ENCODE measurements at places on chromosomes 2 and 18. TPM values are rescaled to one million over a fixed set of nuclear protein-coding genes. Genes with fewer than 3 reads are reported as not detected.

Gene HRH4
- not detected for polyA plus RNA-seq

Gene ASPRV1
- 0.84 TPM for polyA plus RNA-seq

Gene ANKRD30B
- not detected for polyA plus RNA-seq

Gene STON1
- polyA plus RNA-seq = 5.9 TPM

Gene DYTN
- polyA plus RNA-seq = not detected

Gene GKN2
- not detected for polyA plus RNA-seq

Gene RAB27B
- under 0.01 TPM for polyA plus RNA-seq

Gene EPHA4
- 25.9 TPM for polyA plus RNA-seq

Gene RPRD1A
- 23.7 TPM for polyA plus RNA-seq

Gene ELOA2
- not detected for polyA plus RNA-seq

Gene ZNF396
- polyA plus RNA-seq = 0.72 TPM

Gene HTR2B
- 2.3 TPM for polyA plus RNA-seq

DNA sequence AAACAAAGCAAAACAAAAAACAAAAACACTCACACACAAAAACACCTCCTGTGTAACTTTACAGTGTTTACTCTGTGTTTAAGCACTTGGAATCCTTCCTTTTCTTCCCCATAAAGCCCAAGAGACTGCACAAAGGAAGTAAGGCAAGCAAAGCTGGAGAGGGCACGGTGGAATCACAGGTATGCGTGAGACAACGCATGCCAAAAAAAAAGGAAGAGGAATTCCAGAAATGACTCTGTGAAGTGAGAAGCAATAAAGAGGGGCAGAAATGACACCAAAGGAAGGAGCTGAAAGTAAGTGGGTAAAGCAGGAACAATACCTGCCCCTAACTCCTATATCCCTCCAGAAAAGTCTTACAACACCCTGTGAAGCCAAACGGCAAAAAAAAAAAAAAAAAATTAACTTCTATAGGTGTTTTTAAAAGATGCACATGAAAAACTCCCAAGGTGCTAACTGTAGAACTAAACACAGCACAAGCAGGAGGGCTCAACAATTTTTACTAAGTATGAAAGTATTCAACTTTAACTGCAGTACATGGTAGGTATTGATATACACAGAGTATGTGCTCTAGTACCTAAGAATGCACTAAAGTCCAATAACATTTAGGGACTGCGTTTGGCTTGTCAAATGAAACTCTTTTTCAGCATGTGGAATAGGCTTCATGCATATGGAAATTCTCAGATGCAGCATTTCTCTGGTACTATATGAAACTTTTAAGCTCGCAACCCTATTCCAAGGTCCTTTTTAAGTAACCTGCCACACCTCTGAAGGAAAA lies 9.1 kb downstream of the RND3 start:
- no peak for DNase-seq

DNA sequence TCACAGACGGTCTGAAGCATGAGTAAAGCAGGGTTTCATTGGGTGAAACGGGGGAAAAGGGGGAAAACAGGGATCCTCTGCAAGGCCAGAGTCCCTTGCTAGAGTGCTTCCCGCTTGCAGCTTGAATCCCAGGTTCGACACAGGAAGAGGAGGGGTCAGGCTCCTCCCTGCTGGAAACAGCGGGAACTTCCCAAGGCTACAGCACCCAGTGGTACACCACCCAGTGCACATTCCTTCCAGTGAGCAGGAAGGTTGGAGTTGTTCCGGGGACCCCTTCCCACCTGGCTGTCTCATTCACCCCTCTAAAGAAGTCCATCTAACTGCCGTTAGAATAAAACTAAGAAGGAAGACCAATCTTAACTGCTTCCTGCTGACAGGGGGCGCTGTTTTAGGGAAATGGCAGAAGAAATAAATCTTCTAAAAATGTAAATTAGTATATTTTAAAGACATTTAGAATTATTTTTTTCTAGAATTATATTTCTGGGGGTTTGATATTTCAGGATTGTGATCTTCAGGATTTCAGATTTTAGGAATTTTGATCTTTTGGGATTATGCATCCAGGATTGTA lies 230.9 kb downstream of the RBM43 start:
- no peak for DNase-seq

DNA sequence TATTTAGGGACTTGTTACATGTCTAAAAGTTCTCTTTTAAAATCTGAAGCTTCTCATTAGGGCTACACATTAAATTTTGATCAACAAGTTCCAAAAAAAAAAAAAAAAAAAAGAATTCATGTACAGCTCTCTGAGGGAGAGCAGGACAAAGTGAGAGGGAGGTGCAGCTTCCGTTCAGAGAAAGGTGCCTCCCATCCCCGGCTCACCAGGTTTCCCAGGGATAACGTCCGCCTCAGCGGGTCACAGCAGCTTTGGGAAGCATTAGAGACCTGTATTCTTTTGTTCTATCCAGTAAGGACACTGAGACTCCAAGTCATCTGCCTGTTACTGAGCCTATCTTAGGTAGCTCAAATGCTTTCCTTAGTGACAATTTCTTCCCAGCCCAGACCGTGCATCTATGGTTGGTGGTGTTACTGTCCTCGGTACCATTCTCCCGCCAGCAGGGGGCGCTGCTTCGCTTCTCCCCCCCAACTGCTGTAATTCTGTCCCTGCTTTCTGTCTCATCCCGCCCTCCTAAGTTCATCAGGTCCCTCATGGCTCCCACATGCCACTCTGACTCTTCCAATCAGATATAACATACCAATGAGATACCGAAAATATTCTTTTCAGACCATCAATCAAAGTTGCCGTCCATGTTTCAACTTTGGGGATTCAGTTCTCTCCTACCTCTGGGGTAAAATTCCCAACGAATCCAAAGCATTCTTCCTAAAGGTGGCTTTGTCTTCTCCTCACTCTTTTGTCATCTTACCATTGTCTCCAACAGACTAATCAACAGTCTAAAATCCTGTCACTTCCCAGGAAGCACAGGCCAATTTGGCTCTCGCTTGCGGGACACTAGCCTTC lies 466.5 kb downstream of the METTL4 start:
- peak; percentile 62 for DNase-seq

DNA sequence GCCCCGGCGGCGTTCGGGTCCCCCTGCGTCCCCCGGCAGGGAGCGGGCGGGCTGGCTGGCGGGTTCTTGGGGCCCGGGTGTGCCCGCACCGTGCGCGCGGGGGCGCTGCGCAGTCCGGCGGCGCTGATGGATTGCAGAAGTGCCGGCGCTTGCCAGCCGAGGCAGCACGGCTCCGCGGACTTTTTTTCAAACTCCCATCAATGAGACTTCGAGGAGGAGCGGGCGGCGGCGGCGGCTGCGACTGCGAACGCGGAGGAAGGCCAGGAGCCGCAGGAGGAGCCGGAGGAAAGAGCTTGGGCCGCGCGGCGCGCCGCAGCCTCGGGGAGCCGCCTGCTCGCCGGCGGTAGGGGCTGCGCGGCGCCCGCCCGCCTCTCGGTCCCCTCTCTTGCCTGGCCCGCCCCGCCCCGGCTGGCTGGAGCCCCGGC lies at the start of gene GLI2:
TSS of gene GLI2 (plus strand) at position 123 of the 425 bp plus-strand sequence. CDS start 61,453 bp downstream, outside the sequence.
- DNase-seq = peak; percentile 91

- no peak for DNase-seq
Measured at GRCh38 chr2:102397209-102397608, 25.8 kb upstream of the IL18RAP start.

DNA sequence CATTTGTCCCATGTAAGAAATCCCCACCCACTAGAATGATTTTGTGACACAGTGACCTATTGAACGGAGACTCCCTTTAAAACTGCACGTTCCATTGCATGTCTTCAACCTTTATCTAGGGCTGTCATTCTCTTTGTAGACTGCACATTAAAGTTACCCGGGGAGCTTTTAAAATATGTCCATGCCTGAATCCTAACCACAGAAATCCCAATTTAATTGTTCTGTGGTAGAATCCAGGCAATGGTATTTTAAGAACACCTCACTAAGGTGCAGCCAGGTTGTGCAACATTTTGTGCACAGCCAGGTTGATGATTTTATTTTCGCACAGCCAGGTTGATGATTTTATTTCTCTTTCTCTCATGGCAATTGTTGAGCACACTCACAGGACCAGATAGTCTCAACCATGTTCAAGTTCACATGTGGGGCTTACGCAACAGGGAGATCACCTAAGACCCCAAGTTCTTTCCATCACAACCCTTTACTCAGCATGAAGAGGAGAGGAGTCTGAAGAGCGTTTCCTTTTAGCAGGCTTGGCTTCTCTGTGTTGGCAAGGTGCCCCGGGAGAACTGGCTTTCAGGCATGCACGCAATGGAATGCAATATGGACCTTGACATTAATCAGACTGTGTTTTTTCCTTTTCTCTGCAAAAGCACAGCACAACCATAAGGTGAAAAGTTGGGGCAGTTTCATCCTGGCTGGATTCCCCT lies 467.3 kb upstream of the ETAA1 start:
- peak; percentile 32 for DNase-seq

DNA sequence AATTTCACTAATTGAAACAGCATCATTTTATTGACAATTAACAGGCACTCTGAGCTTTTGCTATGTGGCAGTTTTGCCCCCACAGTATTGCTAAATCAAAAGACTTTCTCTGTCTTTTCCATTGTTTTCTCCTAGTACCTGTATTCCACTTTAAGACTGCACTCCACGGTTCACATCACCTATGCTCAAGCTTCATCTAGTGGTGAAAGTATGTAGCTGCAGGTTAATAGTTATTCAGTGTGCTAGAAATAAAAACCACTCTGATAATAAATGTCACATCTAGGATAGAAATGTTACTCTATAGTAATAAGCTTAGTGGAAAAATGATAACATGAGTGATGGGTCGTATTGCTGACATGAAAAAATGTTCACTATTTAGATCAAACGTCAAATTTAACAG lies 24.6 kb downstream of the ARL6IP6 start:
- DNase-seq = no peak

DNA sequence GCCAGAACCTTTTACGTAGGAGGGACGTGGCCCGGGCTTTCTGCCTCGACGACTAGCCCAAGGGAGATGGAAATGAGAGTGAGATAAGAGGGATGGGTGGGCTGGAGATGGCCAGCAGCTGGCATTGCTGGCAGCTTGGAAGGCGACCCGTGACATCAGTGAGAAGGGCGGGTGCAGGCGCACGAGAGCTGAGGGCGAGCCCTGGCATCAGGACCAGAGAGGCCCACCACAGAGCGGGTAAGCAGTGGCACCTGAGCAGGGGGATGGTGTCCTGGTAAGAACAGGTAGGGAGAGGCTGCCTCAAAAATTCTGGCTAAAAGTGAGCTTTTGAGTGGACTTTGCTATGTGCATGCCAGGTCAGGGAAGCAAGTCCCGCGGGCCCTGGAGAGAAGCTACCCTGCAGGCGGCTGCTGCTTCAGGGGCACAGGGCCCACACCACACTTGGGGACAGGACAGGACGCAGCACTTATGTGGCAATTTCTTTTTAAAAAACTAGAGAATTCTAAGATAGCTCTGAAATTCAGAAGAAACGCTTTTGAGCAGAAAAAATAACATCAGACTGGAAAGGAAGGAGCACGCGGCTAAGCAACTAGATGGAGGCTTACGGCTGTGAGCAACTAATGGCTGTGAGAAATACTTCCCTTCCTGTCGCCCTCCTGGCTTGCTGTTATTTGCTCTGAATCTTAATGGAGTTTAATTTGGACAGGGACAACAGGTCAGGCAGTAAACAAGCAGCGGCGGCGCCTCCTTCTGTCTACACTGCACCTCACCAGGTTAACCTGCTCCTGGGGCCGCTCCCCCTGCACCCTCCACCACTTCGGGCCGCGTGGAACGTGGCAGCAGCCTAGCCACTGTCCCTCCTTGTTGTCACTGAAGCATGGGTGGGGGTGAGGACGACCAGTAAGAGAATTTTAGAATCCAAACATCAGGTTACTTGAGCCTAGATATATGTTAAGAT lies 20.5 kb downstream of the THAP4 start:
- DNase-seq = peak; percentile 60

DNA sequence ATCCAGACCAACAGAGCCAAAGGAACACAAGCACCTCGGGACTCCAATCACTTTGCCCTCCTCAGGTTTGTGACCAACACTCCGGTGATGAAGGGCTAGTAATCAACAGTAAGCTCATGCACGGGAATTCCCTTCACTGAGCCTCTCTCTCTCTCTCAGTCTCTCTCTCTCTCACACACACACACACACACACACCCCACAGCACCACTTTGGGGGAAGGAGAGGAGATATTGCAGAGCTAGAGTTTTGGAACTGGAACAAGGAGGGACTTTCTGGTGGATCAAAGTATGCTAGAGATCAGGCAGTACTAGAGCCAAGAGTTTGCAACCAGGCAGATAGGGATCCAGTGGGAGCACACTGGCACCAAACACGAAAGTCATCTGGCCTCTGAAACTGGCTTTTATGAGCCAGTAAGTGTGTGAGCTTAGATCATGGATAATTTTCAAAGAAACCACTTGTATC lies 98.7 kb downstream of the ANKRD44 start:
- DNase-seq = peak; percentile 52

DNA sequence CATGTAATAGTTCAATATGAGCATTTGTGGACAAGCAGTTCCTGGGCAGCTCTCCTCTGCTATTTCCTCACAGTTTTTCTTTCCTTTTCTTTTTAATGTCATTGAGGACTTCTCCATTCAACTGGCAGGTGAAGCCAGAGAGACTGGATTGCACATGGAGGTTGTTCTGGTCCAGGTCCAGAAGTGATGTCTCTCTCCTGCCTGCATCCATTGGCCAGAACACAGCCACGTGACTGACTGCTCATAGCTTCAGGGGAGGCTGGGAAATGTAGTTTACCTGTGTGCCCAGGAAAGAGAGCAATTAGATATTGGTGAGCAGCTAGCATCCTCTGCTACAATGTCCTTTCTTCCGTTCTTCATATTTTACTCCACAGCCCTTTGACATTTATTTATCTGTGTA lies 20.2 kb upstream of the ADAM23 start:
- no peak for DNase-seq

GRCh38 chr2:101179982-101180381 lies 28.8 kb upstream of the TBC1D8 start:
- DNase-seq = no peak

GRCh38 chr18:2970772-2971659 lies 41.9 kb downstream of the LPIN2 start:
- DNase-seq = no peak

- no peak for DNase-seq
Measured at GRCh38 chr2:208103616-208104015, 20.7 kb downstream of the CRYGD start.

- peak; percentile 85 for DNase-seq
Measured at GRCh38 chr2:241009601-241010530, 11.4 kb downstream of the SNED1 start.

DNA sequence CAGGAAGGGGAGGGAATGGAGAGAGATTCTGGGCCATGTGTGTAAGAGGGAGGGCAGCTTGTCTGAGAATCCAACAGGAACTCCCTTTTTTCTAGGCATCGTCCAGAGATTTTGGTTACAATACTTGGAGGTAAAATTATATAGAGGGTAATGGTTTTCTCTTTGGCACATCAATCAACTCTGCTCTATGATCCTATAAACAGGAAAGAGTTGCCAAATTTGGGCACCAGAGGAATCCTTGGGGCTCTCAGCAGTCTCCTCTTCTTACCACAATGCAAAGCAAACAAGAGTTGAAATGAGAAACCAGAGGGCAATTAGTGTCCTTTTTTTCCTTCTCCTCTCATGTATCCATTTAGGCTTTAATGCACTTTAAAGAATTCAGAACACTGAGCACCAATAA lies 243.4 kb downstream of the SLC8A1 start:
- DNase-seq = no peak

GRCh38 chr18:77124452-77124922 lies 8.1 kb downstream of the MBP start:
- peak; percentile 25 for DNase-seq

GRCh38 chr2:174535083-174535482 lies 48.3 kb upstream of the GPR155 start:
- DNase-seq = no peak

GRCh38 chr2:221166292-221166691 lies 405.8 kb downstream of the EPHA4 start:
- no peak for DNase-seq
